ENCODE measurements at places on chromosomes 13 and 19.
A peak's percentile ranks its signal among the peaks of the same experiment; 100 is the strongest.

- no peak overlapping the region for H3K27ac ChIP-seq
- no peak overlapping the region for H3K4me3 ChIP-seq
- H3K27me3 ChIP-seq = no peaks in the 10 kb centered on the region
- H3K4me1 ChIP-seq = no peaks in the 10 kb centered on the region
These were observed 97.6 kb upstream of the SLITRK6 start for GRCh38 chr13:85896516-85897450.

DNA sequence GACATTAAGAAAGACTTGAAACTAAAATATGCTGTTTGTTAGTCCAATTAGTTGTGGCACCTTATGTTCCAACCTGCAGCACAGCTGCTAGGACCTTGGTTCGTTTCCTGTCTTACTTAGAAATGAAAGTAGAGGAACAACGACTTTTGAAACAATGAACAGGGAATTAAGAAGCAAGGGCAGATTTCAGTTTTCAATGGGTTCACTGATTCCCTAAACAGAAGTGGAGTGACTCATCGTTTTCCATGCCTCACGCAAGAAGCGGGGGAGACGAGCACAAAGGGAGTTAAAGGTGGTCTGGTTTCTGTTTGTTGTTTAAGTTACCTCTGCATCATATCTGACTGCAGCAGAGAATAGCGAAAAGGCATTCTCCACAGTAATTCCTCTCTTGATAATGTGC is 44.8 kb downstream of the PHF11 start:
- no peaks in the 10 kb centered on the region for H3K27me3 ChIP-seq
- H3K27ac ChIP-seq = no peak overlapping the region
- peaks cover 42% of the 10 kb centered on the region for H3K36me3 ChIP-seq

DNA sequence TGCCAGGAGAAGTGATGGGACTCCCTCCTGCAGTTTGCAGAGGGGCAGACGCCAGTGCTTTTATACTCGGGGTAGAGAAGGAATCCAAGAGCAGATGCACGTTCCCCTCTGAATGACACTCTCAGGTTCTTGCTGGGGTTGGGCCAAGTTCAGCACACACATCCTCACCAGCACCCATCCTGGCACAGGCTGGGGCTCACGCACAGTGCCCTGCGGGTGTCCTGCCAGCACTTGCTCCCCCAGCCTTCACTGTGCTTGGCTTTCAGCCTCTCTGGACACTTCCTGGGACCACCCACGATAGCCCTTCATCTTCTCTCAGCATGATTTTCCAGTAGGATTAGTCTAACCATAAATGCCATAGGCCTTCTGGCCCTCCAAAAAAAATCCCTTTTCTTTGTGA is 158.6 kb downstream of the ZNF536 start:
- DNase-seq = no peak
- no peak overlapping the region for H3K4me3 ChIP-seq
- peaks cover 1% of the 10 kb centered on the region for H3K27me3 ChIP-seq
- no peak overlapping the region for H3K27ac ChIP-seq
- H3K4me1 ChIP-seq = no peaks in the 10 kb centered on the region
- H3K36me3 ChIP-seq = no peaks in the 10 kb centered on the region

DNA sequence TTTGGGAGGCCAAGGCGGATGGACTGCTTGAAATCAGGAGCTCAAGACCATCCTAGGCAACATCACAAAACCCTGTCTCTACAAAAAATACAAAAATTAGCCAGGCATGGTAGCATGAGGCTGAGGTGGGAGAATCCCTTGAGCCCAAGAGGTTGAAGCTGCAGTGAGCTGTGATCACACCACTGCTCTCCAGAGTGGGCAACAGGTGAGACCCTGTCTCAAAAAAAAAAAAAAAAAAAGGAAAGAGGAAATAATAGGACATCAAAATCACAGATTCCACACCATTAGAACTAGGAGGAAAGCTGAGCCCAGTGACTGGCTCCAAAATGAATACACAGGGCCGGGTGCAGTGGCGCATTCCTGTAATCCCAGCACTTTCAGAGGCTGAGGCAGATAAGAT is 3.2 kb upstream of the ZNF8 start:
- H3K27me3 ChIP-seq = no peaks in the 10 kb centered on the region
- H3K36me3 ChIP-seq = peaks cover 38% of the 10 kb centered on the region
- H3K4me3 ChIP-seq = no peak overlapping the region
- H3K27ac ChIP-seq = no peak overlapping the region
- no peak for DNase-seq

GRCh38 chr13:36298535-36299068 is 988 bp upstream of the CCDC169 start:
- H3K27ac ChIP-seq = no peak overlapping the region
- DNase-seq = no peak
- no peaks in the 10 kb centered on the region for H3K4me1 ChIP-seq
- peak overlapping the region; percentile 75 for H3K4me3 ChIP-seq
- peaks cover 3% of the 10 kb centered on the region for H3K36me3 ChIP-seq

GRCh38 chr13:114177245-114178010 is 1.6 kb upstream of the CFAP97D2 start:
- H3K27ac ChIP-seq = no peak overlapping the region
- no peak for DNase-seq
- no peak overlapping the region for H3K4me3 ChIP-seq
- H3K4me1 ChIP-seq = peaks cover 58% of the 10 kb centered on the region

GRCh38 chr13:43360171-43360570 is 336.8 kb downstream of the DNAJC15 start:
- H3K4me1 ChIP-seq = no peaks in the 10 kb centered on the region
- H3K4me3 ChIP-seq = no peak overlapping the region
- no peak overlapping the region for H3K27ac ChIP-seq
- no peaks in the 10 kb centered on the region for H3K27me3 ChIP-seq
- no peak for DNase-seq
- H3K36me3 ChIP-seq = no peaks in the 10 kb centered on the region

DNA sequence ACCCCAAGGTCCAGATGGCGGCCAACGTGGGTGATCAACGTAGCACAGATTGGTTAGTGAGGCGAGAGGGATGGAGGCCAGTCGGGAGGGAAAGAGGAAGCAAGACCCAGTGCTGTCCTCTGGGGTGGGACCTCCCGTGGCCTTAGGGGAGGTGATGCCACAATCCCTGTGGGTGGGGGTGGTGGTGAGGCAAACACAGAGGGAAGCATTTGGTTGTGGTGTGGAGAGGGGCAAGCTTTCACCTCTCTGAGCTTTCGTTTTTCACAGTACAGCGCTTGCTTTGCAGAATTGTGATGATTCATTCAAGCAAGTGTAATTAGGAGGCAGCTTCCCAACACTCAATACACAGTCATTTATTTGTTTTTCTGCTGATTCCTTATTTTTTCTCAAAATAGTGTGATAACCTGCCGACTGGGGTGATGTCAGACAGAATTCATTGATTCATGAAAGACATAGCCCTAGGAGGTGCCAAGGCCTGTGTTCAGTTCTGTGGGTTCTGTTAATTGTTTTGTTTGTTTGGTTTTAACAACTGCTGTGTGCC is 2.4 kb downstream of the LENG8 start:
- H3K4me1 ChIP-seq = peaks cover 39% of the 10 kb centered on the region
- peak overlapping the region; percentile 95 for H3K27ac ChIP-seq
- peak overlapping the region; percentile 96 for H3K4me3 ChIP-seq

GRCh38 chr19:5851302-5851701 is at the start of gene FUT3:
TSS of gene FUT3 (minus strand) at chr19:5851449.
- DNase-seq = no peak
- no peak within 1 kb of the TSS for H3K27ac ChIP-seq
- H3K4me1 ChIP-seq = no peaks in the 10 kb centered on the region

GRCh38 chr13:113997845-113998751 is 24.2 kb upstream of the C13orf46 start:
- H3K36me3 ChIP-seq = peaks cover 76% of the 10 kb centered on the region
- DNase-seq = no peak
- no peaks in the 10 kb centered on the region for H3K27me3 ChIP-seq

- H3K27ac ChIP-seq = peak overlapping the region; percentile 86
- H3K36me3 ChIP-seq = peaks cover 8% of the 10 kb centered on the region
- peak overlapping the region; percentile 62 for H3K4me3 ChIP-seq
- no peaks in the 10 kb centered on the region for H3K27me3 ChIP-seq
- DNase-seq = peak; percentile 37
These were observed 20.1 kb upstream of the NDUFS7 start for GRCh38 chr19:1363599-1363998.

DNA sequence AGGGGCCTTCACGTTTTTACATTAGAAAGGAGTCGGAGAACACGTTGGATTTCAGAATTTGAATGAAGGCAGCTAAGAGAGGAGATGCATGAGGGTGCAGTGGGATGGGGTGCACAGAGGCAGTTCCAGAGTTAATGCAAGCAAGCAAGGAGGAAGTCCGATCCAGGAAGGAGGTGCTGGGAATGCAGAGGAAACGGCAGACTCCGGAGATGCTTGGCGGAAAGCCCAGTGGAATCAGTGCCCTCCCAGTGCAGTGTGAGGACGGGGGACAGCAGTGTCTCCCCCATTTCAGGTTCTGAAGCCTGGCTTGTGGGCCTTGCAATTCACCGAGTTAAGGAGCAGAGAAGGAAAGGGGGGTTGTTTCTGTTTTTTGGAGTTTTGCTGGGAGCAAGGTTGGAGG is 100.4 kb downstream of the COL4A2 start:
- no peak for DNase-seq
- H3K27me3 ChIP-seq = peaks cover 63% of the 10 kb centered on the region
- H3K27ac ChIP-seq = no peak overlapping the region

GRCh38 chr13:41971848-41972247 is 10.9 kb upstream of the VWA8 start:
- H3K27me3 ChIP-seq = no peaks in the 10 kb centered on the region
- no peak for DNase-seq
- H3K4me3 ChIP-seq = peak overlapping the region; percentile 15
- no peaks in the 10 kb centered on the region for H3K36me3 ChIP-seq
- H3K27ac ChIP-seq = no peak overlapping the region

DNA sequence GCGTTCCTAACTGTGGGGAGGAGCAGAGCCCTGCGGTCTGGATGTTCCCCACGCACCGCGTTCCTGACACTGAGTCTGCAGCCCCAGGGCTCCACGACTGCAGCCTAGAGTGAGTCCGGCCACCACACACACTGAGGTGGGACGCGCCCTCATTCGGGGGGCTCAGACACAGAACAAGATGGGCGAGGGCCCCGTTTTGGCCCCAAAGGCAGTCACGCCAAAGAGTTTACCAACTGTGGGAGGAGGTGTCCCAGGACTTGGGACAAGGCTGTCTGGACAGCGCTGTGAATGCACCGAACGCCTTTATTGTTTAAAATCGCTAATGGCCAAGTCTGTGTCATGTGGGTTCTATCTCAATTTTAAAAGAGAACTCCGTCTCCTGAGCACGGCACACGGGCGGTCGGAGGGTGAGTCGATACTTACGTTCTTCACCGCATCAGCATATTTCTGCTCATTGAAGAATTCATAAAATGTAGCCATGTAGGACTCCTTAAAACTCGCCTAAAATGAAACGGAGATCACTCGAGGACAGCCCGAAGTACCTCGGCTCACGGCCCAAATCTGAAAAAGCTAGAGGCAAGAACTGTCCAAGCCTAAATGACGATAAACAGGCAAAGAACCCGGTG is 35.2 kb upstream of the C13orf46 start:
- no peak overlapping the region for H3K27ac ChIP-seq
- no peaks in the 10 kb centered on the region for H3K27me3 ChIP-seq
- no peak overlapping the region for H3K4me3 ChIP-seq
- no peak for DNase-seq
- peaks cover 19% of the 10 kb centered on the region for H3K36me3 ChIP-seq
- H3K4me1 ChIP-seq = peaks cover 9% of the 10 kb centered on the region

DNA sequence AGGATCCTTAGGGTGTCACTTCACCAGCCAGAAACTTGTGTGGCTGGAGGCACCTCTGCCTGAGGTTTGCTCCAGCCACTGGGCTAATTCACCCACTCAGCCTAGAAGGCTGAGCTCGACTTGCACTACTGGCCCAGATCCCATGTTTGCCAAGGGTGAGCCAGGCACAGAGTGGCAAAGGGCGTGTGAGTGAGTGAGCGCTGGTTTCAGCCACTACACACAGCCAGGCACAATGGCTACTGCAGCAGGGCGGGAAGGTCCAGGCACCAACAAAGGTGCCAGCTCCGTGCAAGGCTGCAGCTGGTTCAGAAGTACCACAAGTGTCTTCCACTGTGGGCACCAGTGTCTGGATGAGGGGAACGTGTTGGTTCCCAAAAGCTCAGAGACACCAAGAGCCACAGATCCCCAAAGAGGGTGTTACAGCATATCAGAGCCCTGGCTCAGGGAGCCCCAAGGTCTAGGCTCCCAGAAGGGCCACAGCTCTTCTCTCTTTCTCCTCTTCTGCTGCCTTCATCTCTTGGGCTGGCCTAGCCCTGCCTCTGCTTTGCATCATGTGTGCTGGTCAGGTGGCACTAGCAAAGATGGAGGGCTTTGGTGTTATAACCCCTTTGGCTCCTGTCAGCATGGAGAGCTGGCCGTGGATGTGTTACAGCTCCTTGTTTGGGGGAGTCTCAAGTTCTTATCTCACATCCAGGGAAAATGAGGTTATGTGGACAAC is 736.3 kb upstream of the KLHL1 start:
- no peak overlapping the region for H3K27ac ChIP-seq
- no peak overlapping the region for H3K4me3 ChIP-seq
- no peaks in the 10 kb centered on the region for H3K27me3 ChIP-seq
- DNase-seq = no peak
- no peaks in the 10 kb centered on the region for H3K36me3 ChIP-seq

DNA sequence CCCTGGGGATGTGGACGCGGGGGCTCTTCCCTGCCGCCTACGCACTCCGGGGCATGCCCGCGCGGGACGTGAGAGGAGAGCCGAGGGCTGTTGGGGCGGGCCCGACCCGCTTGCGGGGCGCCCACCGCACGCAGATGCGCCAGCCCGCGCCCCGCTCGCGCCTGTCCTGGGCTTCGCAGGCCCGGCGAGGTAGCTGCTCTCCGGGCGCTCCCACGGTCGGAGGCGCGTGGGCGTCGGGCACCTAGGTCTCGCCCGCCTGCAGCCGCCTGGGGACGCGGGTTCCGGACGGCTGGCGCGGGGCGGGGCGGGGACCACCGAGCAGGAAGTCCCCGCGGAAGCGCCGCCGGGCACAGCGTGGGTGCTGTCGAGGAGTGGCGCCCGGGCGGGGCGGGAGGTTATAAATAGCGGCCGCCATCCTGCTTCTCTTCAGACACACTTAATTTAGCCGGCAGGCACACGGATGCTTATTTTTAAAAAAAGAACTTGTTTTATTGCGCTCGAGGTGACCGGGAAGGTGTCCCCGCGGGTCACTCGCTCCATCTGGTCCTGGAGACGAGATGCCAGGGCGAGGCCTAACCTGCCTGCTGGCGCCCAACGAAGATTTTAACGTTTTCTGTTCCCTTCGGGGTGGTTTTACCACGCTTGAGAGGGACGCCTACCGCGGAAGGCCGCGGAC is 561 bp upstream of the GJA3 start:
- no peak overlapping the region for H3K27ac ChIP-seq
- peaks cover 2% of the 10 kb centered on the region for H3K36me3 ChIP-seq
- peak overlapping the region; percentile 84 for H3K4me3 ChIP-seq
- H3K27me3 ChIP-seq = peaks cover 62% of the 10 kb centered on the region
- H3K4me1 ChIP-seq = peaks cover 5% of the 10 kb centered on the region
- DNase-seq = peak; percentile 43

Measured in effector memory CD8-positive, alpha-beta T cell (primary cell).